ENCODE measurements at places on chromosomes 12 and 14.

GRCh38 chr14:99625476-99625875 is 19.5 kb upstream of the HHIPL1 start:
- DNase-seq, result no peak

DNA sequence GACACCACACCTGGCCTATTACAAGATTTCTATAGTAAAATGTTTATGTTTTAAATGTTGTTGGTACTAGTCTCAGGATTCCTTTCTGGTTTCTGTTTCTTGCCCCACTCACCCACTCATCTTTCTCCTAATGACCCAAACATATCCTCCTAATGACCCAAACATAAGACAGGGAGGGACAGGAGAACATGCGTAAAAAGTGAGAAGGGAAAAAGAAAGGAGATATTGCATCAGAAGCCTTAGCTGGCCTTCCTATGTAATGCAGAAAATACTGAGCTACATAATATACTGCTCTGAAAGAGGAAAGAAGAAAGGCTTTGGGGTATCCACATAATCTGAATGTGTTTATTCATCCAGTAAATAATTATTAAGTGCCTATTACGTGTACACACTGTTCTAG is 104.6 kb upstream of the GPHB5 start:
- DNase-seq, result no peak

DNA sequence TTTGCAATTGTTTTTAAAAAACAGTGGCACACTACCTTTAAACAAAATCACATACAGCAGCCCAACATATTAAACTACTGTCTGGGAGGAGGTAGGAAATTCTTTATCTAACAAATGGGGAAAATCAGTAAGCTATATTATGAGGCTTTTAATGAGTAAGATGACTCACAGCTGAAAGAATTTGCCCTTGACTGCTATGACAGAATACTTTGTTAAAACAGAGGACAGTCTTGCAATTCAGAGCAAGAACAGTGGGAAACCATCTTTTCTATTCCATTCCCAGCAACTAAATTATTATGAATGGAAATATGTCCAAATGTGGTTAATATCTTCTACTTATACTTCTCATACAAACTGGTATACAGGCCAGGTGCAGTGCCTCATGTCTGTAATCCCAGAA is 49.2 kb upstream of the SGPP1 start:
- no peak for DNase-seq

DNA sequence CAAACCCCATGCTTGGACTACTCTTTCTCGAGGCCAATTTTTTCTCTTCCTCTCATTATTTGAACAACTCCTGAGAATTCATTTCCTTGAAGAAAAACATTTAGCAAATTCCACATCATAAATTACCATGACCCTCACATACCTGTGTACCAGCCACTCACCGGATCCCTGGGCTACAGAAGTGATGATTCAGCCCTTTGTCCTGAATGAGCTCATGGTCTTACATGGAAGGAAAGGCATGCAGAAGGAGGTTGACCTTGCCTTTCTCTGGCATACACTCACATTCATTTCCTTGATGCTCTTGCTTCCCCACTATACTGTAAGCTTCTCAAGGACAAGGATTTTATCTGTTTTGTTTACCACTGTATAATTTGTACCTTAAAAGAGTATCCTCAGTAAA is 191.5 kb downstream of the SLC5A8 start:
- no peak for DNase-seq

- DNase-seq, result peak; percentile 21
These were observed 274.7 kb downstream of the EGLN3 start for GRCh38 chr14:33676135-33676566.

DNA sequence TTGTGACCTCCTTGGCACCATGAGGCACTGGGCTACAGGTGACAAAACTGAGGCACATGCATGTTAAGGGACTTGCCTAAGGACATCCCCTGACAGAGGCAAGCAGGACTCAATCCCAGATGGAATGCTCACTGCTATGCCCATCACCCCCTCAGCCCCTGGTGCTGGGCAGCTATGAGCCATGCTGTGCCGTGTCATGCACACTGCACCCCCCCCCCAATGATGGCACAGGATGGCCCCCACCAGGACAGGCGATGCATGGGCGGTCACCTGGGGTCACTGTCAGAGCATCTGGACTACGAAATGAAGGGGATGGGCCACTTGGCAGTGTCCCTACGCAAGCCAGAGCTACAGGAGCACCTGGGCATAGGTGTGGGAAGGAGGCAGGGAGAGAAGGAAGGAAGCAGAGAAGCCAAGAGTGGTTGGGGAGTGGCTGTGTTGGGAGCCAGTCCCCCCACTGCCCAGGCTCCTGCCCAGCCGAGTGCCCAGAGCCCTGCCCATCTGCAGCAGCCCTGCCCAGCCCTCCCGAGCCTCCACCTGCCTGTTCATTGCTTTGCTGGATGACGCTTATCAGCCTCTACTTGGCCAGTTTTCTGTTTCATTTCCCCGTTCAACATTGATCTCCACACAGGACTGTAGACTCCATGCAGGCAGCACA is 84.9 kb upstream of the DIO3 start:
- DNase-seq, result no peak

DNA sequence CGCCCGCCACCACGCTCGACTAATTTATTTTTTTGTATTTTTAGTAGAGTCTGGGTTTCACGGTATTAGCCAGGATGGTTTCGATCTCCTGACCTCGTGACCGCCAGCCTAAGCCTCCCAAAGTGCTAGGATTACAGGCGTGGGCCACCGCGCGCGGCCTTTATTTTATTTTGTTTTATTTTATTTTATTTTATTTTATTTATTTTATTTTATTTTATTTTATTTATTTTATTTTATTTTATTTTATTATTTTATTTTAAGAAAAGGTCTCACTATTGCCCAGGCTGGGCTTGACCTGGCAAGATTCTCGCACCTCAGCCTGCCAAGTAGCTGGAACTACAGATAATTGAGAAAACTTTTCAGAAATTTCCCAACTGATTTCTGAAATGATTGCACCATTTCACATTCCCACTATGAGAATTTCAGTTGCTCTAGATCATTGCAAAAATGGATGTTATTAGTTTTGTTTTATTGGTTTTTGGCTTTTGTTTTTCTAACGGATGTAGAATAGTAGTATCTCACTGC is 358.3 kb downstream of the SLC6A15 start:
- no peak for DNase-seq

- no peak for DNase-seq
These were observed 592 bp downstream of the KRT7 start for GRCh38 chr12:52233462-52234207.

GRCh38 chr12:64506955-64507354 is 55.0 kb downstream of the TBK1 start:
- no peak for DNase-seq

GRCh38 chr12:109461846-109462756 is 15.0 kb downstream of the KCTD10 start:
- DNase-seq, result peak; percentile 31

DNA sequence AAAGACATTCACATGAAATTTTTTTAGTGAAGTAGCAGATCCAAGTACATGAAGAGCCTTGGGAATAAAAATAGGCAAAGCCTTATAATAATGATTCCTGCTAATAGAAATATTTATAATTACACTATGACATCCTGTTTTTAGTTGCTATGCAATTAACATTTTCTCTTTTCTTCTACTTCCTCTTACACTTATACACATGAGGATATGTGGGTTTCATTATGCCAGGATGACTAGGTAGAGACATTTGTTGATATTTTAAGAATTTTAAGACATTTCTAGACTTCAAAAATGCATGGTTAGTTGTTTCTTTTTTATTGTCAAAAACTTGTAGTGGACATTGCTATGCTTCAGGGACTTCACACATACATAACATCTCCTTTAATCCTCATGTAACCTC is 326.8 kb downstream of the SYT1 start:
- no peak for DNase-seq

GRCh38 chr14:99730876-99731546 is 46.9 kb downstream of the CYP46A1 start:
- no peak for DNase-seq

GRCh38 chr12:11840366-11840765 is 190.9 kb downstream of the ETV6 start:
- DNase-seq, result peak; percentile 45

GRCh38 chr14:54975856-54976255 is 51.0 kb downstream of the WDHD1 start:
- no peak for DNase-seq

GRCh38 chr12:104457746-104458693 is 1.3 kb downstream of the CHST11 start:
- peak; percentile 22 for DNase-seq

Measured in NCI-H510A (cell line).